ENCODE measurements at places on chromosomes 16 and 17.
A peak's percentile ranks its signal among the peaks of the same experiment; 100 is the strongest.

DNA sequence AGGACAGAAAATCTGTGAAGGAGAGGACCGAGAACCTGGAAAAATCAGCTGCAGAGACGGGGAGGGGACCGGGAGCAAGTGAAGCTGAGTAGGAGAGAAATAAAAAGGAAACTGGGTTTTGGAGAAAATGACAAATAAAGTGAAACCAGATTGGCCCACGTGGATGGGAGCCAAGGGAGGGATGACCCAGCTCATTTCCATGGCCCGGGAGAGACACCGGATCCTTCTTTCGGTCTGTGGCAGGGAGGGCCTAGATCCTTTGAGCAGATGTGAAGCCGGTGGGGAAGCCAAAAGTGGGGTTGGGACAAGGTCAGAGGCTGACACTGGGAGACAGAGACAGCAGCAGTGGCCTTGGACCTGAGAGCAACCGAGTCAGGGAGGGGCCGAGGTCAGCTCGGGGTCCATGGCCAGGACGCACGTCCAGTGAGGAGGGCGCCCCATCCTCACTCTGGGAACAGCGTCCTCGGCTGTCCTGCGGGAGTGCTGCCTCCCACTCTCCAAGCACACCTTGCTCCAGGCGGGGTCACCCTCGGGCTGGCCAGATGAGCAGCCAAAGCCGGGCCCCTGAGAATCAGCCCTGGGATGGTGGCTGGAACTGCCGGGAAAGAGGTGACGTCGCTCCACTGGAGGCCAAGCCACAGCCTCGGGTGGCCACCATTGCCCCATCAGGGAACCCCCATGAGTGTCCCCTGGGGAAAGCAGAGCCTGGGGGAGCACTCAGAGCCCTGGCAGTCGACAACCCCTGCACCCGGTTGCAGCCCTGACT lies 50.8 kb upstream of the CDR2 start:
- DNase-seq: no peak

- no peak for DNase-seq
Measured at GRCh38 chr17:10661437-10661836, 4.3 kb upstream of the MYH3 start.

GRCh38 chr16:4517812-4518680 lies 20.5 kb downstream of the CDIP1 start:
- DNase-seq: no peak

GRCh38 chr16:54201200-54201599 lies 85.4 kb downstream of the IRX3 start:
- no peak for DNase-seq

DNA sequence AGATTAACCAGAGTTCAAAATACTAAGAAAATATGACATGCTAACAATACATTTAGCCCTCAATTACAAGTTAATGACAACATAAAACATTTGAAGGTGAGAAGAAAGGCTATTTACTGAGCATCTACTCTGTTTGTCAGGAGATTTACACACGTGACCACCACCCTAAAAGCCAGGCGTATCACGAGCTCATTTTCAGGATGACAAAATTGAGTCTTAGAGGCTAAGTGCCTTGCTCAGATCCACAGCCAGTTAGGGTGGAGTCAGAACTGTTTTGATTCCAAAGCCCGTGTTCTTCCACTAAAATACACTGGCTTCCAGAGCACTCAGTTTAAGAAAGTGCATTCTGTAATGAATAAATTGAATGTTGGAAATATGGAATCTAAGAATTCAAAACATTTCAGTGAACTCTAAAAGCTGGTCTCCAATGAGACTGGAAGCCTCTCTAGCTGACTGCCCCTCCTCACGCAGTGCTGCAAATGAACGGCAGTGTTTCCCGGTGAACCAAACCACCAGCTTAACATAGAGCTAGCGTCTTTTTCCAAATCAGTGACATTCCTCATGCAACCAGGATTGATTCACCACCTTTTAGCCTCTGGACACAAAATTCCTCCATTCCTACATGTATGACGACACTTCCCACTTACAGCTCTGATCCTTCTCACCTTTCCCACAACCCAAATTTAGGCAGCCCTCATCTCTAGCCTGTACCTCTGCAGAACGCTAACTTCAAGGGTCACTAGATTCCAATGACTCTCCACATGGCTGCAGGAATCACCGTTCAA lies 5.9 kb downstream of the ZDHHC7 start:
- DNase-seq: no peak

DNA sequence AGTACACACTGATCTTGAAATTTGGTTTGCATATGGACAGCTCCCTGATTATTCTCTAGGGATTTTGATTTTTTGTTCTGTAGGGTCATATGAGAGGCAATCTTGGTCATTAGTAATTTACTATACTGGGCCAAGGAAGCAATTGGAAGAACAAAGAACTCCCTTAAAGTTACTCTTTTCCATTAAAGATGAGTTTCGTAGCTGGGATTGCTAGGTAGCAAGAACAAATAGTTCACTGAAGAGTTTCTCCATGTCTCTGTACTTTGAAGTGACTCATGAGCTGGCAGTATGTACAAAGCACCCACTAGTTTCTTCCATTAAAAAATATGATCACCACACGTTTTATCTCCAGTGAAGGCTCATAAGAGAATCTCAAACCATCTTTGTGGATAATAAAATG lies 6.2 kb upstream of the BCAS3 start:
- DNase-seq: no peak

DNA sequence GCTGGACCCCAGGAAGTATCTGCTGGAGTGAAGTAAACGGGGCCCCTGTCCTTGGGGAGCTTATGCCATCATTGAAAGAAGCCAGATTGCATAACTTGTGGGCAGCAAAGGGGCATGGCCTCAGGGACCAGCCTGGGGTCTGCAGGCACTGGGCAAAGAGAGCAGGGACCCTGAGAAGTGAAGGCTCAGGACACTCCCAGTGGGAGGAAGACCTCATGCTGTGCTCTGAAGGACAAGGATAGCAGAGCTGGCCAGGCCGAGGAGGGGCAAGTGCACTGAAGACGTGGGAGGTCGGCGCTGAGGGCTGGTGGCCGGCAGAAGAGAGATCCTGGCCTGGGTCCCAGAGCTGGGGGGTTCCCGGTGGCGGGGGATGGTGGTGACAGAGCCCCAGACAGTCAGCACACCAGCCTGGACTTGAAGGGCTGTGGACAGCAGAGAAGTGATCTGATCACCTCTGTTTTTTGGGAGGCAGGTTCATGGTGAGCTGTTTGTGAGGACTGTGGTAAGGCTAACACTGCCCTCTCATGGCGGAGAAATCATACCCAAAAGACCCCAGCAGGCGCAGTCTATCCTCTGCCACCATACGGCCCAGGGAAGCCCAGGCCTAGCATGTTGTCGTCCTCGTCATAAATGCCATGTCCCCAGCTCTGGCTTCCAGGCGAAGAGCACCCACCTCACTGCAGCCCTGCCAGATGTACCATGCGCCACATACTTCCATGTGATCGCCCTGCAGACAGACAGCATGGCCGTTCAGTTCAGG lies 7.1 kb upstream of the CNP start:
- DNase-seq: no peak

- no peak for DNase-seq
Measured at GRCh38 chr17:12911239-12911638, 106.6 kb downstream of the ELAC2 start.

- DNase-seq: no peak
Measured at GRCh38 chr17:81164371-81165245, 699 bp upstream of the PVALEF start.

DNA sequence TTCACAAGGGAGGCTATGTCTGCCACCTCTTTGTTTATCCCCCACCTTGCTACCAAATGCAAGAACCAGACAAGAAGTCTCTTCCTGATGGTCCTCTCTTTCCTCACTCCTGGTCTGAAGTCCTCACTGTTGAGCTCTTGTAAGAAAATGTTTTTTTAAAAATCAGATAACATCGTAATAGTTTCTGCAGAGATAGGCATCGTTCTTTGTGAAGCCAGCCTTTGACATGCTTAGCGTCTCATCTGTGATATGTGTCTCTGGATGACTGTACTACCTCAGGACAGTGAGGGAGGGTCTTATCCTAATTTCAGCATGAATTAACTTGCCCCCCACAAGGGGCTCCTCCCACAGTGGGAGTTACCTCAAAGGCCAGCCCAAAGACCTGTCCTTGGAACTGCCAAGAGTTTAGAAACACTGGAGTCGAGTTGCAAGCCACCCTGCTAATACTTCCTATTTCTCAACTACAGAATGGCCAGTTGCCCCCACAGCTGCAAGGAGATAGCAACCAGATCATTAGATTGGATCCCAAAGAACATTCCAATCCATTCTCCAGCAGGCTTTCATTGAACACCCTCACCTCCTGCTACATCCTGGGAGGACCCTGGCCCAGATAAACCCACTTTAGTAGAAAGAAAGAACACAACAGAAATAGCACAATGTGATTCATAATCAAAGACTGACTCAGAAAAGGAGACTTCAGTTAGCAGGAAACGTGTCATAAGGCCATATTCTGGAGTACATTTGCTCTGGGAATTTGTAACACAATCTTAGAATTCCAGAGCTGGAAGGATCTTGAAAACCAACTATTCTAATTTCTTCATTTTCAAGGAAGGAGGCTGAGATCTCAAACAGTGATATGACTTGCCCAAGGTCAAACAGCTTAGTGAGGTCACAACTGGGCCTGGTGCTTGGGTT lies 151.0 kb downstream of the IRX3 start:
- DNase-seq: no peak

DNA sequence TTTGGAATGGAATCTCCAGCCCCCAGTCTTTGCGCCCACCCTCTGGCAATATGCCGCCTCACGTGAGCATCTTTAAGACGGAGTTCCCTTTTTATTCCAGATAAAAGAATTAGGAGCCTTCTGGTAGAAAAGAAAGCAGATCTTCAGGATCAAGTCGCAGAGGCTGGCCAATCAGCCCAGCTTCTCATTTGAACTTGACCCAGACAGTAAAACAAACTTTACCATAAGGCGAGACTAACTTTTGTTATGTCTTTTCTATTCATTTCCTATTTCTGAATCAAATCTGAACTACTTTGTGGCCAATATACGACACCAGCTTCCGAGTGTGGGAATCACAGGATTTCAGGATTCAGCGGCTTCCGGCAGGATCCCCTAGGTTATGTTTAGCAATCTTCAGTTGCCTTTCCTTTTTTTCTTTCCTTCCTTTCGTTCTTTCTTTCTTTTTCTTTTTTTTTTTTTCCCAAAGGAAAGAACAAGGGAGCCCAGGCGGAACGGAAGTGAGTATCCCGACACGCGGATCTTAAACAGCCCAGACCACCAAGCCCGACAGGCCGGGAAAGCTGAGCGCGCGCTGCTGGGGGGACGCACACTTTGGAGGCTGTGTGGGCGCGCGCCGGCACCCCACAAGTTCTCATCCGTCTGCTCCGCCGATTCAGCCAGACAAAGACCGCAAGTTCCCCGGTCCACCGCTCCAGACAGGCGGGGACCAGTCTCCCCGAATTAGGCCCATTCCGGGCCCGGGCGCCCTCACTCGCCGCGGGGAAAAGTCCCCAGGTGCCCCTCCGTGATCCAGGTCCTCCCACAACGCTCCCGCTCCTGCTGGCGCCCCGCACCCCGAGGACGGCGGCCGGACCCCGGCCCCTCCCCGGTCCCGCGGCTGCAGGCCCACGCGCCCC lies 633 bp downstream of the TBC1D16 start:
- peak; percentile 19 for DNase-seq

- no peak for DNase-seq
Measured at GRCh38 chr16:53304334-53304733, 129.9 kb upstream of the RBL2 start.

DNA sequence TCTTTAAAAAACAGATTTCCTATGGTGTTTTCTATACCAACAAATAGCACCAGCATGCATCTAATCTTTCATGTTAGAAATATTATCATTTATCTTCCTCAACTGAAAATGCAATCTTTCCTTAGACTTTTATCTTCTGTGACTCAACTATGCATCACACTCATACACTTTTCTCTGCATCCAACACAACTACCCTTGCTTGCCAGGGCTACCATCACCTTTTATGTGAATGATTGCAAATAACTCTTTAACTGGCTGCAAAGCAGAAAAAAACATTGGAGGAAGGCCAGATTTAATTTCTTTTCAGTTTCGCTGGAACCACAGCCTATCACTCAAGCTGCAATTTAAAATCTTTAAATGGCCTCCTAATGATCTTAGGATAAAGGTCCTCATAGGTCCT lies 212.9 kb downstream of the CDH8 start:
- DNase-seq: no peak

- no peak for DNase-seq
Measured at GRCh38 chr16:8887952-8888560, 5.9 kb downstream of the LITAFD start.

- no peak for DNase-seq
Measured at GRCh38 chr17:78208486-78208885, 5.6 kb upstream of the BIRC5 start.

GRCh38 chr17:32527146-32527545 lies 40.4 kb downstream of the CDK5R1 start:
- DNase-seq: no peak

DNA sequence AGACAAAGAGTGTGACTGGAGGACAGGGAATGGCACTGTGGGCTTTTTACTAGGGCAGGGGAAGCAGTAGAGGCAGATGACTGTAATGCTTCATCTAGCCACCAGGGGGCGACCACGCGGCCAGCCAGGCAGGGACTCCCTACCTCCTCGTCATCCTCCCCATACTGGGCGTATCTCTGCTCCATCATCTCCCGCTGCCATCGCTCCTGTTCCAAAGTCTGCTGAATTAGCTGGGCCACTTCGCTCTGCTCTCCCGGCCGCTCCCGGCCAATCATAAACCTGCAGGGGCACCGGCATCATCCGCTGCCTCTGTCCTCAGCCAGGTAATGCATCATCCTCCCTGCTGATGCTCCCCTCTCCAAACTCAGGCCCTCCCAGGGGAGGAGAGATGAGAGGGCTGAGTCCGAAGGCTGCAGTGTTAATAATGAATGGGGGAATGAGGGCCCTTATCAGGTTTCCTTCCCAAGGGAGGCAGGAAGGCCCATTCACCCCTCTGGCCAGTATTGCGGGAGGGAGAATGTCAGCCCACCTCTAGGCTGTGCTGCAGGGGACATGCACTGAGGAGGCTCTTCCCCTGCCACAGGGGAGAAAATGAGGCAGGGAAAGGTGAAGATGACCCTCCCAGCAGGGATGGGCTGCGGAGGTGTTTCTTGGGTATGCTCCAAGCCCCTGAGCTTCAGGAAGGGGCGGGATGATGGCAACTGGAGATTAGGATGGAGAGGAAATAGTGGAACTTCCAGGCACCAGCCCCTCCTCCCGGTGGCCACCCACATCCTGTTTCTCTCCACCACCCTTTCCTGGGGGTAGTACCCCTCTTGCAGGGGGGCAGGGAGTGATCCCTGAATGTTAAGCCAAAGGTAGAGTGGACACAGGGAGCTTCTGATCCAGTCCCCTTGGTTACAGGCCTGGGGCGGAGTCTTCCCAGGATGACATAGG lies 10.3 kb upstream of the SAMD14 start:
- peak; percentile 74 for DNase-seq

- peak; percentile 75 for DNase-seq
Measured at GRCh38 chr17:14302431-14303099, 1.7 kb downstream of the HS3ST3B1 start.
